Glutamatergic neuron (in vitro differentiated cells): ENCODE measurements at places on chromosomes 2 and 18.

DNA sequence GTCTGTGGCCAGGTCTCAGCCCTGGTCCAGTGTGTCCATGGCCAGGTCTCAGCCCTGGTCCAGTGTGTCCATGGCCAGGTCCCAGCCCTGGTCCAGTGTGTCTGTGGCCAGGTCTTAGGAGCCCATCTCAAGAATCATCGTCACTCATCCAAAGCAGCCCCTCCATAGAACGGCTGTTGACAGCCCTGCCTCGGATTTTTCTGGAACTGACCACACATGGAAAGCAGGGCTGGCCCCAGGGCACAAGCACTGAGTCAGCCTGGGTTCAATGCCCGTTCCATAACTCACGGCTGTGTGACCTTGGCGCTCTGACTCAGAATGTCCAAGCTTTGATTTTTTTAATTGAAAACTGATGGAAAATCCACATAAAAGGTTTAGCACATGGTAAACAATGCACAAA lies 59.9 kb upstream of the SNTG2 start:
- no peak for DNase-seq

DNA sequence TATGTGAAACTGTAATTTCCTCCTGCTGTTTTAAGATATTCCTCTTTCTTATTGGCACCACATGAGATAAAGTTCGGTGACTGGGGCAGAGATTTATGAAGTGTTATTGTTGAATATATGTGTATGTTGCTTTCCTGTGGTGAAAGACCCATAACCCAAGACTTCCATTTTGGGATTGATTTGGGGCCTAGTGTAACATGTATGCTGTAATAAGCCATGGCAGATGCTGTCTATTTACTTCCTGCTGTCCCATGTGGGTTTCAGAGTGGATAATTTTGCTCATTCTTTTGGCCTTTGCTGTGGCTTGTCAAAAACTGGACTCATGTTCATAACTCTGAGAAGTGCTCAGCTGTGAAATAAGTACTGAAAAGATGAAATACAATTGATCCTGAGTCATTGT lies 10.8 kb upstream of the MYO1B start:
- DNase-seq, result no peak

DNA sequence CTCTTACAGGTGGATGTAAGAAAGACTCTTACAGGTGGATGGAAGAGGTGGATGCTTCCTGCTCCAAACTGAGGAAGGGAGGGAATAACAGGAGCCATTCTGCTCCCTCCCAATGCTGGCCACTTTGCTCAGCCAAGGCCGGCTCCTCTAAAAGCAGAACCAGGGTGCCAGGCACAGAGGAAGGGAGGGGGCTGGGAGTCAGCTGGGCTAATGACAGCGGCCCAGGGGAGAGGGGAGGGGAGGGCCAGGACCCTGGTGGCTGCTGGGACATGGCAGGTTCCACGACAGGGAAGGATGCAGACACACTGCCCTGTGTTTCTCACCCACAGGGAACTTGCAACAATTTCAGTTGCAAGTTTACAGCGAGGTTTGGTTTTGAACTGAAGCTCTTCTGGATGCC lies 173.4 kb downstream of the ANAPC1 start:
- no peak for DNase-seq

DNA sequence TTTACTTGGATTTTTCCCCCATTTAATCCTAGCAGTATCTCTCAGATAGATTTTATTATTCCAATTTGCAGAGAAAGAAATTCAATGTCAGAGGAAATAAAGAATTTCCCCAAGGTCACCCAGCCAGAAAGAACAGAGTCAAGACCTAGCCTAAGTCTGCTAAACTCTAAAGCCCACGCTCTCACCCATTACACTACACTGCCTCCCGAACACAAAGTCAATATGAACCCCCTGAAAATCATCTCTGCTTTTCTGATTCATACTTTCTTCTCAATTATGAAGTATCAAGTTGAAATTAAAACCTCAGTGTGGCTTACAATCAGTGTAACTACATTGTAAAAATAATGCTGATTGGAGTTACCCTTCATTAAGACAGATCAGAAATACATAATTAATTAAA lies 89.6 kb downstream of the METTL8 start:
- no peak for DNase-seq

DNA sequence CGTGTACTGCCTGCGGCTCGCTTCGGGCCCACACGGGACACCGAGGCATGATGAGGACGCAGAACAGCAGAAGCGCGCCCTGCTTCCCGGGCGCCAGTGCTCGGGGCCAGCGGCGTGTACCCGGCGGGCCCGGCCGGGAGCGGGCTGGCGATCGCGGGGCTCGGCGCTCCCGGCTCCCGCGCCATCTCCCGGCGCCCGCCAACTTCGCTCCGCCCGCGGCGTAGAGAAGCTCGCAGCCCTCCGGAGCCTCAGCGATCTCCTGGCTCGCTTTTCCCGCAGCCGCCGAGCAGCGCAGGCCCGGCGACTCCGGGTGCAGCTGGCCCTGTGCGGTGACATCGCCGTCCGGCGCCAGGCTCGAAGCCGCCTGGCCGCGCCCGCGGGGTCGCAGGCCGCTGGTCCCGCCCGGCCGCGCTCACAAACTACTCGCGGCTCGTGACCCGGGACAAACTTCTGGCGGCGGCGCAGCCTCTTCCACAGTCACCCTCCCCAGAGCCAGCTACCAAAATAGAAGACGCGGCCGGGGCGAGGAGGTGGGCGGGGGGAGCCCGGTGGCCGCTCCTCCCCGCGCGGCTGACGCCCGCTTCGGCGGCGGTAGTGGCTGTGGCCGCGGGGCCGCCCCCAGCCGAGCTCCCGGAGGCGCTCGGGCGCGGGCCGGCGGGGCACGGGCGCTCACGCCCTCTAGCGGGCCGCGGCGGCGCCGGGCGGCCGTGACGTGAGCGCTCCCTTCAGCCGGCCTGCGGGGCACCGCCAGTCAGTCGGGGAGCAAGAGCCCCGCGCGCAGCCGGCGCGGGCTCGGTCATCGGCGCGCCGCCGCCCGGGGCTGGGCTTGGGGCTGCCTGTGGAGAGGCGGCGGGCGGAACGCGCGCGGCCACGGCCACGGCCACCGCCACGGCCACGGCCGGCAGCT lies at the start of gene PTPRM:
TSS of gene PTPRM (plus strand) at position 750 of the 907 bp plus-strand sequence. CDS start 503 bp downstream, outside the sequence.
- peak; percentile 80 for DNase-seq

GRCh38 chr18:27860011-27860410 lies 316.9 kb downstream of the CDH2 start:
- no peak for DNase-seq
